Thyroid gland (tissue), 4 donors: ENCODE measurements at places on chromosomes 2 and 18. TPM values are rescaled to one million over a fixed set of nuclear protein-coding genes. Genes with fewer than 3 reads are reported as not detected.
A peak's percentile ranks its signal among the peaks of the same experiment; 100 is the strongest.

RND3 gene
- 9.0 TPM for total RNA-seq

DNA sequence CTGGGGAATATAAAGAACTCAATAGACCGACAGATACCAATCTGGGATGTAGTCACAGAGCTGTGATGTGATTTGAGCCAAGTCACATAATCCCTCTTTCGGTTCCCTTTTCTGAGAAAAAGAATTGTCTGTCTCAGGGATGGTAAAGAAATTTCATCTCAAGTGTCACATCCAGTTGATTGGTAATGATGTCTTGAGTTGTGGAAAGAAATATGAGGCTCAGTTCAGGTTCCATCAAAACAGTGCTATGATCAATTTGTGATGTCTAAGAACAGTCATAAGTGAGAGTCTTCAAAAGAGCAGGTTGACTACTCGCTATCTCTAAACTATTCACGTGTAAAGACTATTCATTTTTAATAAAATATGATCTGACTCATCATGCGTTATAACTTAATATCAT is 223.3 kb downstream of the METTL4 start:
- no peak for DNase-seq
- no peaks in the 10 kb centered on the region for H3K4me1 ChIP-seq
- H3K4me3 ChIP-seq: no peak overlapping the region
- H3K27ac ChIP-seq: no peak overlapping the region
- no peaks in the 10 kb centered on the region for H3K27me3 ChIP-seq

TCF23 gene
- total RNA-seq: 0.13 TPM

SMARCAL1 gene
- 19.5 TPM for total RNA-seq

GRCh38 chr18:63244607-63245006 is 75.0 kb downstream of the BCL2 start:
- H3K27ac ChIP-seq: peak overlapping the region; percentile 17
- H3K36me3 ChIP-seq: no peaks in the 10 kb centered on the region
- peaks cover 15% of the 10 kb centered on the region for H3K4me1 ChIP-seq
- no peaks in the 10 kb centered on the region for H3K27me3 ChIP-seq
